ENCODE measurements at places on chromosomes 11 and 22. TPM values are rescaled to one million over a fixed set of nuclear protein-coding genes. Genes with fewer than 3 reads are reported as not detected.

Gene SHISAL1
- not detected for total RNA-seq

DNA sequence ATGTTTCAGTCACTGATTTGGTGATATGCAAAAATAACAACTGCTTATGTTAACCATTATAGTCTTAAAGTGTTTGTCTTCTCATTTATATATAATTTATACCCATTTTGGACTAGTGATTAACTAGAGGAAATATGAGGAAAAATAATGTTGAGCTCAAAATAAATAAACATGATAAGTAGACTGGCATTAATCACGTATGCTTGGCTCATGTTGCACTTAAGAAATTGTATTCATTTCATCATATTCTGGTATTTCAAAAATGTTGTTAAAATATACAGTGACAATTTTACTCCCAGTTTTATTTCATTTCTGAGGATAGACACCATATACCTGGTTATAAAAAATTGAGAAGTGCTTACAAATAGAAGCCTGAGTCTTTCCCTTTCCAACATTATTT lies 3.8 kb upstream of the OR10D3 start:
- DNase-seq: no peak

DNA sequence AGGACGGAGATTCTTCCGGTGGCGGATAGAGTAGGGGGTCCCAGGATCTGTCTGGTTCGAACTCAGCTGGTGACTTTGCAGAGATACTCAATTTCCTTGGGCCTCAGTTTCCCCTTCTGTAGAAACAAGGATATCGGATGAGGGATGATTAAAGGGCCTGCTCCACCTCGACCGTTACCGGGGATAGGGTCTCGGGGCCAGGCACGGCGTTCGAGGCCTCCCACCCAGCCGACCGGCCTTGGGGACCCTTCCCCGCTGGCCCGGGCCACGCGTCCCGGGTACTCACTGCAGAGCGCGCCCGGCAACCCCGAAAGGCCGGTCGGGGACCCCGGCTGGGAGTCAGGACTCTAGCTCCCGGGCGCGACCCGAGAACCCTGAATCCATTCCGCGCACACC lies 321 bp downstream of the RHBDD3 start:
- no peak for DNase-seq

DNA sequence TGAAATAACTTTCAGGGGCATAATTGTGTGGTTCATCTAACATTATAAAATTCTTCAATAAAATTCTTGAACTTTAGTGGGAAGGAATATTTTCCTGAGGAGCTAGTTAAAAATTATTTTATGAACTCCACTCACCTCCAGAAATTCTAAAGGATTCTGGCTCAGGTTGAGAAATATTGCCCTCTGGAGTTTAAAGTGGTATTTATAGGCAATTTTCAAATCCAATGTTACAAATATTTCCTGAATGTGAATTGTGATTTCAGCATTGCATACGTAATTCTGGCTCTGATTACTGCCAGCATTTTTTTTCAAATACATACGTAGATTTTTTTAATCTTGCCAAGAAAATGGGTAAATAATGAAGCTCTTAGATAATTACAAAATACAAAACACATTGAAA lies 598.2 kb upstream of the ANO3 start:
- DNase-seq: no peak

Gene VPREB1
- not detected for total RNA-seq

DNA sequence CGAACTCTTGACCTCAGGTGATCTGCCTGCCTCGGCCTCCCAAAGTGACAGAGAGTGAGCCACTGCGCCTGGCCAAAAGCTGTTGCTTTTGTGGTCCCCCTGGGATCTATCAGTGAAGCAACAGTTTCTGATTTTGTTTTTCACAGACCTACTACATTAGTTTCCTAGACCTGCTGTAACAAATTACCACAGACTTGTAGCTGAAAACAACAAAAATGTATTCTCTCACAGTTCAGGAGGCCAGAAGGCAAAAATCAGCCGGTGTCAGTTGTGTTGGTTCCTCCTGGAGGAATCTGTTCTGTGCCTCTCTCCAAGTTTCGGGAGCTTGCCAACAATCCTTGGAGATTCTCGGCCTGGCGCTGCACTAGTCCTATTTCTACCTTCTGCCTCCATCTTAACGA lies 8.5 kb upstream of the SLC35C1 start:
- no peak for DNase-seq

DNA sequence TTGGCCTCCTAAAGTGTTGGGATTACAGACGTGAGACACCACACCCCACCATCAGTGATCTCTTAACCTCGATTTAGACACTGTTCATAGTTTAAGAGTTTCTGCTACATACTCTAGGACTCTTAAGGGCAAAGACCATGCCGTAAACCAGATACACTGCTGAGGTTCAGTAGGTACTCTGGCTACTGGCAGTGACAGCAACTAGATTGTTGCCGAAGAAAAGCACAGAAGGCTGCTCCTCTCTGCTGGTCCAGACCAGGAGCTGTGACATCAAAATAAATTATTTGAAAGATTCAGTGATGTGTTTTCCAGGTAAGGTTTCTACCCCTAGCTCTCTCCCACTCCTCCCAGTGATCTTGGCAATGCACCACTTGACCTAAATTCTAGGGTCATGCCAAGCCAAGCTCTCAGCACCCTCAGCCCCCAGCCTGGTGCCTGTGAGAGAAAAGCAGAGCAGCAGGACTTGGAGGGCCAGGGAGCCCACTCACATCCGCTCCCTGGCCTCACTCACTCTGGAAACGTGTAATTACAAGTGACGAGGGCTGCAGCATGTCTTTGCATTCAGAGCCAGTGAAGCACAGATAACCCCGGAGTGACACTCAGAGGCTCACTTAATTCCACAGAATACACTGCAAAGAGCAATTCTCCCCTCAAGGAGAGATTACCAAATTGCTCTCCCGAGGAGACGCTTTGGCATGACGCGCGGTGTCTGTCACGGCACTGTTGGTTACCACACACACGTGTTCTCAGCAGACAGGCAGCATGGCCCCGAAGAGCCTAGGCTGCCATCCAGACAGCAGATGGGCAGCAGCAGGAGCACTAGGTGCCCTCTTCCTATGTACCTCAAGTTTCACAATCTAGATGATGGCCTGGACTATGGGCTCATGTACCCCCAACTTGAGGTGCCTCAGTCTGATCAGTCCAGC lies 96.9 kb upstream of the PITPNB start:
- DNase-seq: no peak

DNA sequence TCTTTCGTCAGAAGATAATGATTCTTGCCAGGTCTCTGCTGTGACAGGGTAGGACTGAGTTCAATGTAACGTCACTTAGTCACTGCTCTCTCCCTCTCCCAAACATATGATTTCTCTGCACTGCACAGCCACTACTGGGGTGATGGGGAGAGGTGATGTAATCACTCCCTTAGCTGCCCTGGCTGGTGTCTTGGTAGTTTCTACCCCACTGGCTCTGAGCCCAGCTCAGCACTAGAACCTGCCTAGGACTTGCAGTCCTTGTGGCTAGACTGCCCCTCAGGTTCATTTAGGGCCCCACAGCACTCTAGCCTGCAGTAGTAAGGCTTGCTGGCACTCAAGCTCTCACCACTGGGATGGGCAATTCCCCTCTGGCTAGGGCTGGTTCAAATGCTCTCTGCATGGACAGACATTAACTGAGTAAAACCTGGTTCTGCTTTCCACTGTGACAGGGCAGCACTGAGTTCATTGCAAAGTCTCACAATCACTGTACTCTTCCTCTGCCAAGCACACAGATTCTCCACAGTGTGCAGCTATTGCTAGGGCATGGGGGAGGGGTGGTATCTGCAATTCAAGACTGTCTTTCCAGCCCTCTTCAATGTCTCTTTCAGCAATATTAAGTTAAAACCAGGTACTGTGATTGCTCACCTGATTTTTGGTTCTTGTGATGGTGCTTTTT lies 571.4 kb upstream of the FAT3 start:
- DNase-seq: no peak

Gene MAPK8IP2
- total RNA-seq: 0.17 TPM

DNA sequence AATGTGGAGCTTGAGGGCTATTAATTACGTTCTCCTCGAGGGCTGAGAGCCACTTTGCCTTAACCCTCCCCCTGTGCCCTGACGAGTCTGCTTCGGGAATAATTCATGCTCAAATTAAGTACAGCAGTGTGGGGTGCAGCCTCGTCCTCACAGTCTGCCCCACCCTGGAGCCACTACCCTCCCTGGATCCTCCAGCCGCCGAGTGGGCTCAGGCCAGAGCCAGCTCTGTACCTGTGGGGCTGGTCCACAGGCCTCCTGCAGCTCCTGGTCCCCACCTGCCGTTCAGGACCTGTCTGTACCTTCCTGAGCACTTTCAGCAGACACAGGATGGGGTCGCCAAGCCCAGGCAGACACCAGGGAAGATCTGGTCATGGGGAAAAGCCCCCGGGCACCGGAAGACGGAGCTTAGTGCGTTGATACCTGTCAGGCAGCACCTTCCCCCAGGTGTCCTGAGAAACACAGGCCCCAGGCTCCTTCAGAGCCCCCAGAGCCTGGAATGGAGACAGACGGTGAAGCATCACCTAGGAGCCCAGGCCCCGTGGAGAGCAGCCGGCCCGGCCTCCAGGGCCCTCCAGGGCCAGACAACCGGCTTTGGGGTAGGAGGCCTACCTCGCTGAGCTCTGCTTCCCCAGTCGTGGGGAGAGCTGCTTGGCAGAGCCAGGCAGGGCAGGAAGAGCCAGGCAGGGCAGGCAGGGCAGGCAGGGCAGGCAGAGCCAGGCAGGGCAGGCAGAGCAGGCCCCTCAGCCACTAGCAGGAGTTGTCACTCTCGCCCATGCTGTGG lies 9.7 kb downstream of the TSPAN32 start:
- no peak for DNase-seq

DNA sequence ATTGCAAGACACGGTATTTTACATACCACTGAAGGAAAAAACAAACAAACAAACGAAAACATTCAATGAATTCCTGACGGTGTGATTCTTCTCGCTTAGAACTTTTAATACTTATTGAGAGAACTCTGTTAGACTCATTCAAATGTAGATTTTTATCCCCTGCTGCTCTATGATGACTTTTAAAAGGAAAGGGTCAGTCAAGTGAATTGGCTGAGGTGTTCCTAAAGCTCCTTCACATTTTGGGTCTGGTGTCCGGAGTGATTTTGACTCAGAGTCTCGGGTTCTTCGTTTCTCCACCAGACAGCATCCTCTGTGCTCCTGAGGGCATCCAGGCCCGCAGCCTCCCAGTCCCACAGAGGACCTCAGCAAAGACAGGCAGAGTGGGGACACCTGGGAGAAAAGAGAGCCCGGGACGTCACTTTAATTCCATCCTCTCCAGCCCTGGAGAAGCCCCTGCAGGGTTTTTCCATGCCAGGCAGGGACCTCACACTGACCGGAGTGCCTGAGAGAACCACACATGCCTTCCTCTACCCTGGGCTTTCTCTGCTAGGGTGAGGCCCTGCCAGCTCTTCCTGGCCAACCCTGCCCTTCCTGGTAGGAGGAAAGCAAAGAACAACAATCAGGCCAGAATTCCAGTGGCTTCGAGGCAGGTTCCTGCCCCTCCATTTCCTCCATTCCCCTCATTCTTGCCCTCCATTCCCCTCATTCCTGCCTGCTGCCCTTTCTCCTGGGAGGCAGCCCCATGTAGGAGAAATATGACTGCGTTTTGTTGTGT lies 1.4 kb upstream of the CSF2RB start:
- DNase-seq: no peak

DNA sequence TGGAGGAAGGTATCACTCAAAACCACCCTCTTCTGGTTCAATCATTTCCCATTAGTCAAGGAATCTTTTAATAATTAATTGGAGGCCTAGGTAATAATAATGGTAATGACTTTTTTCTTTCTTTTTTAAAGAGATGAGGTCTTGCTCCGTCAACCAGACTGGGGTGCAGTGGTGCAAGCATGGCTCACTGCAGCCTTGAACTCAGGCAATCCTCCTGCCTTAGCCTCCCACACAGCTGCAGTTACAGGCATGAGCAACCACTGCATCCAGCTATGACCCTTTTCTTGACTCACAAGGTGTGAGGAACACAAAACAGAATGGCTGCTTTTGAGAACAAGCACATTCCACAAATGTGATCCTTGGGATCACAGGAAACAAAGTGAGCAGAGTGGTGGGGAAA lies 3.6 kb downstream of the POLDIP3 start:
- DNase-seq: no peak

DNA sequence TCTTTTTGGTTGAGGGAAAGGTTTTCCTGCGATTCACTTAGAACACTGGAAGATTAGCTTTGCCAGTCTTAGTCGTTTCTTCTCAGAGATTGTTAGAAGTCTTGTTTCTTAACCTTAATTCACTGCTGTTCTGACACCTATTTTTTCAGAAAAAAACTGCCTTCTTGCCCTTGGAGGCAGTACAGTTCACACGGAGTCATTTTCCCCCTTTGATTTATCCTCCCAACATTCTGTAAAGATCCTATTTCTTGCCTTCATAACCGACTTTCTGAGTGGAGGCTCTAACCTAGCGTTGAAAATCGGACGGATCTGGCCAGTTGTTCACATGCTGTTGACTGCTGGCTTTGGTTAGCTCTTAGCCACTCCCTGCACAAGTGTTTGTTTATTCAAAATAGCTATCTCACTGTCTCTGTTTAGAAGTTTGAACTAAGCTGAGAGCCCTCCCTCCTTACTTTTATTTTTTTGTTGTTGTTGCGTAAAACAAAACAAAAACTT lies 737 bp downstream of the BCL2L13 start:
- no peak for DNase-seq

- no peak for DNase-seq
Measured at GRCh38 chr22:50312371-50312770, 4.9 kb upstream of the PLXNB2 start.

GRCh38 chr22:38984224-38984623 lies 2.1 kb downstream of the APOBEC3B start:
- DNase-seq: no peak

DNA sequence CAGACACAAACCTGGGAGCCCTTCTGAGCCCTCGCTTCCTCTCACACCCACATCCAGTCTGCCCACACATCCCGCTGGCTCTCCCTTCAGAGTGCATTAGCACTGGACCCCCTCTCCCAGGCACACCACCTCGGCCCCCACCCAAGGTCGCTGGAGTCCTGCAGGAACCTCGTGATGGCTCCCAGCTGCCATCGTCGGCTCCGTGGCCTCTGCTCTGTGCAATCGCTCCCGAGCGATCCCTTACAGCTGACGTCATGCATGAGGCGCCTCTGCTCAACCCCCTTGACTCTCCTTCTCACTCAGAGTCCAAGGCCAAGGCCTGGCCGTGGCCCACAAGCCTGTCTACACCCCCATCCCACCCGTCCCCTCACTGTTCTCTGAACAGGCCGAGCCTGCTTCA lies 183.9 kb downstream of the EFCAB6 start:
- no peak for DNase-seq

GRCh38 chr11:111960916-111961315 lies 23.8 kb downstream of the DIXDC1 start:
- no peak for DNase-seq

DNA sequence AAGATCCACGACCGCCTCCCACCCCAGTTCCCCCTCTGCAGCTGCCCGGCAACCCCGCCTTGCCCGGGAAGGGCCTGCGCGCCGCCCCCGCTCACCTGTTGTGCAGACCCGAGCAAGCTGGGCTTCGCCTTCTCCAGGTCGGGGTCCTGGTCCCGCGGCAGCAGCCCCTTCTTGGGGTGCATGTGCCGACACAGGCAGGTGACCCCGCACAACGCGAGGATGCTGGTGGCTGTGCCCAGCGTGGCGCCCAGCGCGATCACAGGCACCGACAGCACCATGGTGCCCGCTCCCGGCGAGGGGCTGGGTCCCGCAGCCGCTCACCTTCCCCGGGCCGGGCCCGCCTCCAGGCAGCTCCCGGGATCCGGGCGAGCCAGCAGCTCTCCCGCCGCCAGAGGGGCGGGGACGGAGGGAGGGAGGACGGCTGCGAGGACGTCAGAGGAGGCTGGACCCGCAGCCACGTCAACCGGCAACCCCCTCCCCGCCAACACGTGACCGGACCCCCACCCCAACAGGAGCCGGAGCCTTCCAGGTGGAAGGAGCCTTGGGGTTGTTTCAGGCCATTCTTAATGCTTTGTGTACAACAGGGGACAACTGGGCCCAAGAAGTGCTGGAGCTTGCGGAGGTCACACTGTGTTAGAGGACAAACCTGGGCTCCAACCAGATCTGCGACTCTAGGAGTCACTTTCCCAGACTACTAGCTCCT lies at the start of gene SYT13:
Gene SYT13, minus strand, starts transcription at position 412 of the 703 bp plus-strand sequence. Its CDS starts 134 bp downstream, at position 278.
- DNase-seq: no peak

All from T-helper 17 cell (primary cell).